ENCODE measurements at places on chromosomes 4 and X.

GRCh38 chr4:181601103-181601502, 642.1 kb upstream of the TENM3 start:
- no peak for DNase-seq

- no peak for DNase-seq
Measured at GRCh38 chr4:177770776-177771175, 328.5 kb upstream of the AGA start.

DNA sequence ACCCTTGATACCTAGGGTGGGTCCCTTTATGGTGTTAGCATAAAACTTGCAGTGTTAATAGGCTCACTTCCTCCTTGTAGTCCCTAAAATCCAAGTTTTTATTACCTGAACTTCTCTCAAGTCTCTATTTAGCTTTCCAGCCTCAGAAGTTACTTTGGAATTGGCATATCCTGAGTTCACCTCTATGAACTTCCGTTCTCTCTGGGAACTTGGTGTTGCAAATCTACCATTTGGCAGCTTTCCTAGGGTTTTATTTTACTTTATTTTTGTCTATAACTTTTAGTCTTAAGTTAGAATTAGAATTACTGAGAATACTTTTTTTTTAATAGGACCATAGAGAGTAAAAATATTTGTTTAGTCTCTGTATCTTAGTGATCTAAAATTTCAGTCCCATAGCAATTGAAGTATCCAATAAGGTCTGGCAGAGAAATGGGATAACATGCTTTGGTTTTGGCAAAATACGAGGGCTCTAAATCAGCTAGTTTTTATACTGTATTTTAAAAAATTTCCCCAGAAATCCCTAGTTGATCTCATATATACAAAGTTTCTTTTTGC, 30.3 kb upstream of the NAF1 start:
- no peak for DNase-seq

DNA sequence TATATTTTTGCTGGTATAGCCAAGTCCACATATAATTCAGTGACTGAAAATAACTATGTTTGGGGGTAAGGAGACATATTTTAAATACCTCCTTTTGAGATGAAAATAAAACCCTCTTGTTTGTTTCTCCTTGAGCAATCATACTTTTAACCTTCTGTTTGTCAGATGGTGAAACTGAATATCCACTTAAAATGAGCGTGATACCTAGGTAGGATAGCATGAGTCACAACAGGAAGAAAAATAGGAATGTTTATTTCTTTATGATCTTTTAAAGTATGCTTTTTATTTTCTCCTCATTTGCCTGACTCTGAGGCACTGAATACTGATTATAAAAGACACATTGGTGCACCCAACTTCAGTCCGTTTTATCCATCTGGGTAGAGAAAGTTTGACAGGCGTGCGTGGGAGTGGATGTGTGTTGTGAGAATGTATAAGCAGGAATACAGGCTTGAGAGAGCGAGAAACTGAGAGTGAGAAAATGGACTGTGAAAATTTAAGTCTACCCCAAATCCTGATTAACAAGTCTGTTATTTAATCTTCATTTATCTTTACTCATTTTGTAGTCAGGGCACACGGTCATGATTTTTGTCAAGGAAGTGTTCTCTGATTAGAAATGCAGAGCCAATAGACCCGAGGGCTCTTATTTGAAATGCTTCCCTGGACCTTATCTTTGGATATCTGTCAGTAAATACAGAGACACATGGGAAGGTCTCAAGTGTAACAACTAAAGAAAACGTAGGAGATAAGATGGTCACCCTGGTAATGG, 62.1 kb upstream of the ANTXR2 start:
- DNase-seq: no peak

DNA sequence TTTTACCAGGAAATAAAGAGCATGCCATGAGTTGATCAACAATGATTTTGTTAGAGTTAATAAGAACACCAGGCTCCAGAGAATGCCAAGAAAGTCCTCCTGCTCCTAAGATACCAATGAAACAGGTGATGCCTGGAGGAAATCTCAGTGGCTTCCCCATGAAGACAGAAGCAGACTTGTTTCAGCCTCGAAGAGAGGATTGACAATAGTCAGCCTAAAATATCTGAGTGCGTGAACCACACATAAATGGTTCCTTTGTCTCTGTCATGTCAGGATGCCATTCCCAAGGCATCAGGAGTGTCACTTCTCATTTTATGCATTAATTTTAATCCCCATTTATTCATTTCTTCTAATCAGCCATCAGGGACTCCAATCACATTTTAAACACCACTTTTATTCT, 69.6 kb downstream of the PHOX2B start:
- no peak for DNase-seq

DNA sequence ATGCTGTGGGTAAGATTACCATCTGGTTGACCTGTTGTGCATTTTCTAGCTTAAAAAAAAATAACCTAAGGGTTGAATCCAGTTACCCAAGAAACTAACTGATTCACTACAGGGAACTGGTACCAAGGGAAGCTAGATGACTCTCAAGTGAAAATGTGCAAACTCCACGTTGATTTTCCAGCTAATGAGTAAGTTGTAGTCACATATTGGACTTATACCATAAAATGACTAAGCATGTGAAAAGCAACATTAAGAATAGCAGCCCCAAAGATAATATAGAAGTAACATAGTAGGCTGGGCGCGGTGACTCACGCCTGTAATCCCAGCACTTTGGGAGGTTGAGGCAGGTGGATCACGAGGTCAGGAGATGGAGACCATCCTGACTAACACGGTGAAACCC, 270.9 kb downstream of the SPRY1 start:
- DNase-seq: no peak

DNA sequence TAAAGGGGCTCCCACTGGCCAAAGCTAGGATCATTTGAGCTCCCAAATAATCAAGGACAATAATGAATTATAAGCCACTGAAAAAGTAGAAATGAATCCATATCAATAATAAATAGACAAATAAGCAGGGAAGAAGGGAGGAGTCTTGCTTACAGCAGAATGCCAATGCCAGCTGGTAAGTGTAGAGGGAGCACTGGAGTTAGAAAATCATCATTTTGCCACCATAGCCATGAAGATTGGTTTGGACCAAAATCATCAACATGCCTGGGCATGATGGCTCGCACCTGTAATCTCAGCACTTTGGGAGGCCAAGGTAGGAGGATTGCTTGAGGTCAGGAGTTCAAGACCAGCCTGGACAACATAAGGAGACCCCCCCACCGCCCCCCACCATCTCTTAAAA, 20.4 kb upstream of the SH3KBP1 start:
- DNase-seq: no peak

DNA sequence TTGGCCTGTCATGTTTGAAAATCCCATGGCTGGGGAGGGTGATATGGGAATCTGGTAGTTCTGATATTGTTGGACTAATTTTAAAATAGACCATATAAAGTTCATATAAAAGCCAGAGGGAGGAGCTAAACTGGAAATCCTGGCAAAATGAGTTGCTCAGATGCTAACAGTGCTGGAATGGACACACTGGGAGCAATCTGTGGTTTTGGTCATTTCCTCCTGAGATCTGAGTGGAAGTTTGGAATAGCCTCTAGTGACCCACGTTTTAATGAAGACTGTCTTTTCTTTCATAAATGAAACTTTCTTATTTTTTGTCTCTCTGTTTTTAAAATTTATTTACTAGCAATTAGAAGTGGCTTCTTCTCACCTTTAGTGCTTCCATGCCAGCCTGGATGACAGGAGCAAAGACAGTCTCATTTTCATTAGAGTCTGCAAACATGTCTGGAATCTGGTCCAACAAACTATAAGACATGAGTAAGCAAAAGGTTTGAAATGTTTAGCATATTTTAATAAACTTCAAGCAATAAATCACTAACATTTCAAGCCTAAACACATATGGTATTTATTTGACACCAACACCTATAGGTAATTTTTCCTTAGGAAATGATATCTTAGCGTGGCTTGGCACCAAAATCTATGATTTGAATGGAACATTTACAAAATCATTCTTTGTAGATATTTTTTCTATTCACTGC, 66.6 kb downstream of the METTL14 start:
- DNase-seq: no peak

GRCh38 chrX:55839485-55839884, 121.9 kb downstream of the RRAGB start:
- DNase-seq: no peak

- DNase-seq: no peak
Measured at GRCh38 chrX:18252644-18253359, 32.1 kb upstream of the BEND2 start.

DNA sequence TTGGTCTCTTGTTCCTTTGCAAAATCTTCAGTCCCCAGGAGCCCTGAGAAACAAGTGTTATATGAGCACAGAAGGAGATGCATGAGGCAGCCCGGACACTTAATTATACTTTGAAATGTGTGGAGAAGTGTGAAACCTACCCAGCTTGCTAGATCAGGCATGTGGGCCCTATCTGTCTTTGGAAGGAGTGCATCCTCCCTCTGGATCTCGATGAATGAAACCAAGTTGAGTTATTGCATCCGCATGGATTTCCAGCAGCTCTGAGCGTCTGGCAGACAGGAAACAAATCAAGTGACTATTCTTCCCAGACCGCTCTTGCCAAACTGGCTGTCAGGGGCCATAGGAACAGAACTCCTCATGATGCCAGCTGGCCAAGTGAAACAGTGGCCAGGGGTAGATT, 19.6 kb upstream of the SOWAHD start:
- no peak for DNase-seq

DNA sequence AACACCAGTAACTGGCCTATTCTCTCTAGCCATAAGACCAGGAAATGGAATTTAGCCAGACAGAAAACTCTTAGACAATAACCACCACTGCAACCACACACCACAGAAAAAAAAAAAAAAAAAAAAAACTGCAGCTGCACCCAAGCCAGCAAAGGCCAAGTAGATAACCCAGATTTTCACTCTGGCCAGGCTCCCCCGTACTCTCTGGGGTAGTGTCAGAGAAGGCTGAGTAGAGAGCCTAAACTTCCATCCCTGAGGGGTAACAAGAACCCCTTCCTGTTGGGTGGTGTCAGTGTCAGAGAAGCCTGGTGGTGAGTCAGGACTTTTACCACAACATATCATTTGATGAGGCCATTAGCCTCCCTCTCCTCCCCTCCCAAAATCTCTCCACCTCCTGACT, 5.6 kb upstream of the DLG3 start:
- no peak for DNase-seq

- no peak for DNase-seq
Measured at GRCh38 chrX:69303231-69303630, 138.0 kb upstream of the PJA1 start.

GRCh38 chr4:14334166-14334565, 668.1 kb upstream of the CPEB2 start:
- no peak for DNase-seq

DNA sequence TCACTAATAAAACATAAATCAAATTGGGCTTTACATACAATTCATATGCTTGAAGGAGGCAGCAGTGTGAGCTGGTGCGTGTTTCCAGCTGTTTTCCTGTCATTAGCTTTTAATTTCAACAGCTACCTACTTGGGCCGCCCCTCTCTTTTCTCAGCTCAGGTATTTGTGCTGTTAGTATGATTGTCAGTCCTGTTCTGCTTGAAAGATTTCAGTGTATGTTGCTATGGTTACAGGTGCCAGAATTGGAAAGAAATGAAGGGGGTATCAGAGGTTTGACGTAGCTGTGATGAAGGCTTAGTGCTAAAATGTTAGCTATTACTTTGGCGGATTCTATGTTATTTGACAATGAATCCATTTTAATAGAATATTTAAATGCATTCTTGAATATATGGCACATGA, 440.3 kb downstream of the ZIC3 start:
- DNase-seq: peak; percentile 20

DNA sequence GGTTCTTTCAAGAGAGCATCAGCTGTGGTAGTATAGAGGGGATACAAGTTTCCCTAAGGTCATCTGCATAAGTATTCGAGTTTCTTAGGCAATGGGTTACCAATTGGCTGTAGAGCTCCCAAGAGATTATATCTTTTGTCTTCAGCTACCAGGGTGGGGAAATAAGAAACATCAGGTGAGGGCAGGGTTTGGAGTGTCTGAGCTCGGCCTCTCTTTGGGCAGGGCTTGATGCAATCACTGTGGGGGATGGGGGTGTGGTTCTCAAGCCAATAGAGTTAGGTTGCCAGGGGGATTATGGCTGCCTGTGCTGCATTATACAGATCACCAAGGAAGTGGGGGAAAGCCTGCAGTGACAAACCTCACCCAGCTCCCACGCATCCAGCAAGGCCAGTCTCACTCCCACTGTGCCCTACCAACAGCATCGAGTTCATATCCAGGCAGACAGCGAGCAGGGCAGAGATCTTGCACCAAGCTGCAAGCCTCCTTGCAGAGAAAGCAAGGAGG, 172.1 kb upstream of the MAGEE2 start:
- no peak for DNase-seq

GRCh38 chrX:41273638-41274037, 60.3 kb upstream of the DDX3X start:
- DNase-seq: no peak

GRCh38 chrX:136825771-136826170, 45.0 kb upstream of the ARHGEF6 start:
- DNase-seq: no peak

DNA sequence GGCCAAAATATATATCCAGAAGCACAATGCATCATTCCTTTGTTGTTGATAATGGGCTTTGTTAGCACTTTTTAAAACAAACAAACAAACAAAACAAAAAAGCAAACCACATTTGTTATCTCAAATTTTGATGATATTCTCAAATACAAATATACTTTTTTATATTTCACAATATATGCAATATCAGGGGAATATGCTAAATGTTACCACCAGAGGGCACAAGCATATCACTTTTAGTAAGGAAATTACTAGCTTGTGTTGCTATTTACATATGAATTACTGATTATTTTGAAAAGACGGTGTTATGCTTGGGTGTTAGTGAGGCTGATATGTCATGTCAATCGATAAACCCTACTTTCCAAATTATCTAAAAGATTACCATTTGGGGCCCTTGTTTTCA, 29.1 kb downstream of the RIPPLY1 start:
- DNase-seq: peak; percentile 9

DNA sequence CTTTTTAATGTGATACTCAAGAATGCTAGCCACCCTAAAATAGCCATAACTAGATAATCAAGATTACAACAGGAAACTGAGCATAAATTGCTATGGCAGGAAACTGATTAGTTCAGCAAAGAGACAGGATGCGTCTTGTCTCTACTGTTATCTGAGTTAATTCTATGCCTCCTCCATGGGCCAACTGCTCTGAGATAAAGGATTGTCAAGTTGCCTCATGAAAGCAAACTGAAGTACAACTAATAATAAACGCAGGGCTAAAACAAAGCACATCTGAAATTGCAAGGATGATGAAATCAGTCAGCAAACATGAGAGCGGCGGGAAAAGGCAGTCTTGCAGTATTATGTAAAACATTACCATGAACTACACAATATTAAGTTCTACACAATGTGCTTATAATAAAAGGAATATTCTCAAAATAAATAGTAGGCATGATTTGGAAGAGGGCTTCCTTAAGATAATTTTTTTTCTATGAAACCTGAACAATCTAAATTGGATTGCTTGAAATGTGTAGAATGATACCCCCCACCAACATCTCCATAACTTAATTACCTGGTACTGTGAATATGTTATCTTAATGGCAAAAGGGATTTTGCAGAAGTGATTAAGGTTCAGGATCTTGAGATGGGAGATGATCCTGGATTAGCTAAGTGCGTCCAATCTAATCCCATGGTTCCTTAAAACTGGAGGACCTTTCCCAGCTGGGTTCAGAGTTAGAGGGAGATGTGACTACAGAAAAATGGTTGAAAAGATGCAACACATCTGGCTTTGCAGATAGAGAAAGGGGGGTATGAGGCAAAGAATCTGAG, 65.9 kb downstream of the ANTXR2 start:
- no peak for DNase-seq

- DNase-seq: no peak
Measured at GRCh38 chr4:19213388-19213787, 1038.3 kb upstream of the SLIT2 start.

GRCh38 chr4:4333265-4333706, 43.2 kb downstream of the ZBTB49 start:
- DNase-seq: no peak

All from NCI-H1092 treated with DMSO at 0.1 percent for 48 hours (cell line).